ENCODE measurements at places on chromosomes 5 and 9.

DNA sequence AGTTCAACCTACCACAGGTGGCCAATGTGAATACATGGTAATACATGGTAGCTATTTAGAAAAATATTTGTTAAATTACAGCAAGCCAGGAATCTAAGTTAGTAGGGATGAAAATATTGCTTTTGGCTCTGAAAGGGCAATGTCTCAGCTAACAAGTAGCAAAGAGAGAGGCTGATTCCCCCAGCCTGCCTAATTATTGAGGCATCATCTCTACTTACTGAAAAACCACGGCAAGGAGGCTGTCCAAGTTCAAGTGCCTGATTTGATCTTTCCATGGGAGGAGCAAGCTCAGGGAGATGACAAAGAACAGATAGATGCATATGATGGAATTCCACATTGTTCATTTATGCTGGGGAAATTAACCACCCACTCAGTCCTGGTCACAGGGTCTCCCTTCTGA, 28.7 kb upstream of the UBTD2 start:
- no peak for DNase-seq

GRCh38 chr5:126253406-126253805, 169.8 kb upstream of the GRAMD2B start:
- DNase-seq = peak; percentile 42

DNA sequence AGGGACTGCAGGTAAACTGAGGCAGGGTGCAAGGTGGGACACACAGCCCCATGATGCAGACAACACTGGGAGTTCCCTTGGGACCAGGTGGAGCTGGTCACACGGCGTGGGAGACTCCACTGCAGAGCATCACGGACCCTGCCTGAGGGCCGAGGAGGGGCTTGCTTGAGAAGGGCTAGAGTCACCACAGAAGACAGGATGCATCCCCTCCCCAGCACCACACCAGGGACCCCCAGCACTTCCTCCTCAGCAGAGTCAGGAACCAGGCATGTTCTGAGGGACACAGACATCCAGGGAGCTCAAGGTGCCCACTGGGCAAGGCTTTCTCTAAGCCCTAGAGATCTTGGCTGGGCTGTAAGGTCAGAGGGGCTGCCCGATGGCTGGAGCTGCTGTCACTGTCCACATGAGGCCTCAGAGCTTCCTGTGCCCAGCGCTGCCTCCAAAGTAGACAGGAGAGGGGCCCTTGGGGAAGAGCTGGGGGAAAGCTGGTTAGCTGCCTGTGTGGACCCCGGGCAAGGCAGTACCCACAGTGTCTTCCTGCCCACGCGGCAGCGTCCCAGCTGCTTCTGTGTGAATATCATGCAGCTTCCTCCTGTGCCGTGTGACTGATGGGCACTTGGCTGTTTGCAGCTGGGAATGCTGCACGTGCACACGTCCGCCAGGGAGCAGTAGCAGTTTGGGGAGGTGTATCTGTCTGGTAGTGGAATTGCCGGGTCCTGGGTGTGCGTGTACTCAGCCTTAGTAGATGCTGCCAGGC, 176.6 kb downstream of the CACNA1B start:
- no peak for DNase-seq

- no peak for DNase-seq
These were observed 59.1 kb upstream of the TLR4 start for GRCh38 chr9:117644932-117645636.

GRCh38 chr5:33441241-33442177, 744 bp downstream of the TARS1 start:
- DNase-seq = peak; percentile 51

DNA sequence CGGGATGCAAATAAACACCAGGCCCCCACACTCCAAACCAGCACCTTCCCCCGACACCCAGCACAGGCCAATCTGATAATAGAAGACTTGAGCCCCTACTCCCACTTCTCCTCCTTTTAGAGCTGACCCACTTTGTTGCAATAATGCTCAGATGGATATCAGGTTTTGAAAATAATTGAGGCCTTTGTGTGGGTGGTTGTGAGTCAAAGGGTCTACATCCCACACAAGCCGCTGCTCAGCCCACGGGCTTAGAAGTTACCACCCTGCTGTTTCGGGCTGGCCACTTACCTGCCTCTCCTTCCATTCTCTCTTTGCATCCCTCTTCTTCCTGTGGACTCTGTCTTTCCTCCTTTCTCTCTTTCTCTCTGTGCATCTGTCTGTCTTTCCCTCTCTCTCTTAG, 36.2 kb upstream of the FOXI1 start:
- no peak for DNase-seq

DNA sequence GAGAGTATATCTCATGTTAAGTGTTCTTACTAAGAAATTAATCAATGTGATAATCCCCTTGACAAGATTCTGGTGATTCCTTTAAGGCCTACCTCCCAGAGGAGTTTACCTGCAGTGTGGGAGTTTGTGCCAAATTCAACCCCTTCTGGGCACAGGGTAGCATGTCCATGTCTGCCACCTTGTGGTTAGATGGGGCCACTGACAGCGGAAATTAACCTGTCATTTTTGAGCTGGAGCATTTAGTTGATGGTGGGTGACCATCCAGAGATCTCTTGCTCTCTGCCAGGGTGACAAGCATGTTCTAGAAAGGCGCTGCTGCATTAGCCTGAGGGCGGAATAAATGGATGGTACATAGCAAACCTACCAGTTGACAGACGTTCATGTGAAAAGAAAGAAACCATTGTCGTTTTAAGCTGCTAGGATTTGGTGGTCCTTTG, 132.2 kb downstream of the FBXO4 start:
- peak; percentile 71 for DNase-seq

- no peak for DNase-seq
These were observed 33.5 kb downstream of the NAIF1 start for GRCh38 chr9:128033609-128034008.

- no peak for DNase-seq
These were observed 264.0 kb downstream of the FAM114A2 start for GRCh38 chr5:153774686-153775085.

DNA sequence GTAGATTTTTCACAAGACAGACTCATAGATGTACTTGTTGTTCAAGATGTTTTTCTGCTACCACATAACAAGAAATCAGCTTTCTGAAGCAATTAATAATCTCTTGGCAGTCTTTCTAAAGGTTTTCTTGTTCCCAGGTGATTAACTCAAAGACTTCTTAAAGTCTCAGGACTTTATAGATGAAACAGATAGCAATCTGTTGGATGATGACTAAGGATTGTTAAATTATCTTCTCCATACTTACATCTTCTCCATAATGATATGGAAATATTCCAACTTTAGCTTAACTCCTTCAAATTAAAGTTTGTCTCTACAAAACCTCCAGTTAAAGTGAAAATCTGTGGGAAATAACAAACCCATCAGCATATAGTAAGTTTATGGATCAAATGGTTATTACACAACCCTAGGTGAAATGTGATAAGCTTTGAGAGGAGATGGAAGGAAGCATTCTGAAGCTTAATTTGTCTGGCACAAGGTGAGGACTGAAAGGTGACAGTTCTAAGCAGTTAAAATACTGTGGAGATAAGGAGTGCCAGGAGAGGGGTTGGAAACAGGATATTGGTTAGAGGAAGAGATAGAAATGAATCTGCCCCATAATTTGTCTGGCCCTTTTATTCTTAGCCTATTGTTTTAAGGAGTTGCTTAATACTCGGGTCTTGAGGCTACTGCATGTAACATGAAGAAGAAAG, 326.7 kb downstream of the ADGRV1 start:
- no peak for DNase-seq

DNA sequence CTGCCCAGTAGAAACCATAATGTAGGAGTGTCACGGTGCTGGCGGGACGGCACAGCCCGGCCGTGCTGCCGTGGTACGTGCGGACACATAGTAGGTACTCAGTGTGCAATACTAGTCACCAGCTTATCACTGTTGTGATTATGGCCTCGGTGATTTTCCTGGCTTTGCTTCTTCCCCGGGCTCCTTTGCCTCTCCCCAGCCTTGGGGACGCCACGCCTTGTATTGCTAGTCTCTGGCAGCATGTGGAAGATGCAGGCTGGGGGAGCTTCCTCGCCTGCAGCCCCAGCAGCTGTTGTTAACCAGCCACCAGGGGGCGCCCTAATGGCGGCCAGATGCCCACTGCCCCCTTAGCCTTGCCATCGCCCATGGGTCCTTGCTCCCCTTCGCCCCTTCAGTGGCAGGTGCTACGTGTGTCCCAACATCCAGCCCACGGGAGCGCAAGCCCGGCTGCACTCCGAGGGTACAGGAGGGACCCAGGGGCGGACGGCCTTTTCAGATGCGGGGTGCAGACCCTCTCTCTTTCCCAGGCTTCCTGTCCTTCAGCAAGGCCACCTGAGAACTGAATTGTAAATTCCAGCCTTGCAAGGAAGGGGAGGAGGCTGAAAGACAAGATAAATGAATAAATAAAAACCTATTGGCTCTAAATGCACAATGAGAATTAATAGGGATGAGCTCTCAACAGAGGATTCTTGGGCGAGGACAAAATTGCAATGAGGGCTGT, 8.0 kb downstream of the NTNG2 start:
- peak; percentile 76 for DNase-seq
